ENCODE measurements at places on chromosomes 7 and 10.
A peak's percentile ranks its signal among the peaks of the same experiment; 100 is the strongest.

DNA sequence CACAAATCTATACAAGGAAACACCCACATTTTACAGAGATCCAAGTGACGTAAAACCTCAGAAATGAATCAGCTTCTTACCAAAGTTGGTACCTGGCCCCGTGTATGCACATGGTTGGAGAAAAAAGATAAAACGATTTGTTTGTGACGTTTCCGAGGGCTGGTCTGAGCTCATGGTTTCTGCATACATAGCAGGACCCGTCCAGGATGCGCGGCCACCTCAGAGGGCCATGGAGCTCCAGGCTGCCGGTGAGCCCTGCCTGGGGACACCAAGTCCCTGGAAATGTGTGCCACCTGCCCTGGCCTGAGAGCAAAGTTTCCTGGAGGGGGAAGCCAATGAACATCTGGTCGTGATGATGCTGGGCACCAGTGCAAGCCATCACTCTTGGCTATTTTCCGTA, 402.6 kb upstream of the MKI67 start:
- DNase-seq = no peak

DNA sequence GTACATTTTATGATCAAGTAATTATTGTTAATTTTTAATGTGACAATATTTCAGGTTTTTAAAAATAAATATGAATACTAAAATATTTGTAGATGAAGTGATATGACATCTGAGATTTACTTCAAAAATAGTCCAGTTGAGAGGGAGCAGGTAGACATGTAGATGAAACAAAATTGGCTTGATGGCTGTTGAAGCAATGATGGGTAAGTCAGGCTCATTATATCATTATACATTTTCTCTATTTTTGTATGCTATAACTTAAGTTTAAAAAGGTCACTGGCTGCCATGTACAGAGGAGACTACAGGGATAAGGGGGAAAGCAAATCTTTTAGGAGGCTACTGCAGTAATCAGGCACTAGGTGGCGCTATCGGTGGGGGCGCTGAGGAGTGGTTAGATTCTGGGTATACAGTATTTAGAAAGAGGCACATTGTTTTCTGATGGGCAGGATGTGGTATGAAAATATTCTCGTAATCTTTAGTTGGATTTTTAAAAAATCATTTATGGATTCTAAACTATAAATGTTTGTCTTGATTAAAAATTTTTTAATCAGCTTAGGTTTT, 189.8 kb upstream of the IMMP2L start:
- peak; percentile 19 for DNase-seq

DNA sequence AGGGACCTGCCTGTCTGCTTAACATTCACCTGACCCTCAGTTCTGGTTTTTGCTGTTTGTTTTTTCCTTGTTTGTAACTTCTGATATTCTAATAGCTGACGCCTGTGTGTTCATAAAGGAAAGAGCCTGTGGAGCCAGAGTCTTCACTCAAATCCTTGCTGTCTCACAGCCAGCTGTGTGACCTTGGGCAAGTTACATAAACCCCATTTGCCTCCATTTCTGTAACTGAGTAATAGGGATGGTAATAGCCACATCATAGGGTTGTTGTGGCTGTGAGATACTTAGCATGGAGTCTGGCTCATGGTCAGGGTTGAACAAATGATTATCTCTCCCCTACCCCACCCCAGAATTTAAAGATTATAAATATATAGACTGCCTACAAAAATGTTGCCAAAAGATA, 27.0 kb downstream of the WBP1L start:
- DNase-seq = no peak

DNA sequence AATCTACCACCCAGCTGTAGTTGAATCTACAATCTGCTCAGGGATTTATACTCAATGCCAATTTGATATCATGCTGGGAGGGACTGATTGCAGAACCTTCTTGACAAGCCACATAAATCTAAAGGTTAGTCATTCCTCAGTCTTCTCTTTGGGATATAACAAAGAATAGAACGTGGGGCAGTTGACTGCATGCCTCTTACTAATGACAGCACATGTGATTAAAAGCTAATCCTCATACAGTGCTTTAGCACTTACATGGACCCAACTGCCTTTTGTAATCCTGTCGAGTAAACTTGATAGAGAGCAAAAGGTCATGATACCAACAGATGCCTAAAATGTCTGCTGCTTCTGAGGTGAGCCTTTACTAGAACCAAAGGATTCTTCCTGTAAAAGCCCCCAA, 12.3 kb downstream of the KLHL7 start:
- no peak for DNase-seq

Measured in NCI-H187 treated with DMSO at 0.1 percent for 48 hours (cell line).